ENCODE measurements at places on chromosomes 2 and 18. TPM values are rescaled to one million over a fixed set of nuclear protein-coding genes. Genes with fewer than 3 reads are reported as not detected.

The IRS1 gene
- 6.4 TPM for total RNA-seq

The CTAGE1 gene
- total RNA-seq = not detected

The CCDC102B gene
- total RNA-seq = 2.6 TPM

The AGXT gene
- not detected for total RNA-seq

The RASGRP3 gene
- total RNA-seq = 6.7 TPM

The COLEC12 gene
- total RNA-seq = 2.6 TPM

The RMDN2 gene
- total RNA-seq = 7.4 TPM

The WDR54 gene
- 62.2 TPM for total RNA-seq

DNA sequence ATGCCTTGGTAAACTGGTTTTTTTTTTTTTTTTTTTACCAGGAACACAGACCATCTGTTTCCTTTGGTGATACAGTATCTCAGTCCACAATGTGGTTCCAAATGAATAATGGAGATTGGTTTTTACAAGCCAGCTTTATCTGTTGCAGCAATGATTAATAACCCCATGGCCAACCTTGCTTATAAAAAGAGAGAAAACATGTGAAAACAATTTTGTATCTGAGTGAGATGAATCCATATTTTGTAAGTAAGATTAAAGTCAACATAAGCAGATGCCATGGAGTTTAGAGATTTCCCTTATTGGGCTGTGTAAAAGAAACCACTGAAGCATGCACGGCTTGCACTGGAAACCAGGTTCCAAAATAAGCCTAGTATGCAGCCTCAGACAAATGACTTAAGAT is 108.6 kb upstream of the CNTNAP5 start:
- no peak for DNase-seq

DNA sequence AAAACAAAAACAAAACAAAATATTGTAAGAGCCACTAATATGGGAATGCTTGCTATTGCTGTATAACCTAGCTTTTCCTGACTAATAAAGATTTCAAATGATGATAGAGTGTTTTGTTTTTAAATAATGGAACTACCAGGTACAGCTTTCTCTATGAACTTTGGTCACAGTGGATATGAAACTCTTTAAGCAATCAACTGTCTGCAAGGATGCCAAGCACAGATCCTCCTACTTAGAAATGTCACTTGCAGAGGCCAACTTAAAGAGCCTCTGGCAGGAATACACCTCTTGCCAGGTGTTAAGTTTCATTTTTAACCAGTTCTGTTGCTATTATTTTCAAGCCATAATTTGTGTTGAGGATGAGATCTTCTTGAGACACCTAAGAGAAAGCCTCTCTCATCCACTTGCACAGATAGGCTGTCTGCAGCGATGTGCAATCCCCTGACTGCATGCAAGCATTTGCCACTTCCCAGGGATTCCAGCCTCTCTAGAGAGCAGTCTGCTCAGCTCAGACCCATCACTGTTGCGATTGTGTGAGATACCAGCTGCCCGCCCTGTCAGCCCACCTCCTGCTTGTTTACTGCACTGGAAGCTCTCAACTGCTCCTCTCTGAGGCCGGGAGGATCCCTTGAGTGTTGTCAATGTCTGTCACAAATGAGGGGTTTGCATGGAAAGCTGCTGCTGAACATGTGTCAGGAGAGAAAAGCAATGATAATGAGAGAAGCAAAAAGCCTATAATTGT is 86.1 kb upstream of the SCG2 start:
- DNase-seq = no peak

DNA sequence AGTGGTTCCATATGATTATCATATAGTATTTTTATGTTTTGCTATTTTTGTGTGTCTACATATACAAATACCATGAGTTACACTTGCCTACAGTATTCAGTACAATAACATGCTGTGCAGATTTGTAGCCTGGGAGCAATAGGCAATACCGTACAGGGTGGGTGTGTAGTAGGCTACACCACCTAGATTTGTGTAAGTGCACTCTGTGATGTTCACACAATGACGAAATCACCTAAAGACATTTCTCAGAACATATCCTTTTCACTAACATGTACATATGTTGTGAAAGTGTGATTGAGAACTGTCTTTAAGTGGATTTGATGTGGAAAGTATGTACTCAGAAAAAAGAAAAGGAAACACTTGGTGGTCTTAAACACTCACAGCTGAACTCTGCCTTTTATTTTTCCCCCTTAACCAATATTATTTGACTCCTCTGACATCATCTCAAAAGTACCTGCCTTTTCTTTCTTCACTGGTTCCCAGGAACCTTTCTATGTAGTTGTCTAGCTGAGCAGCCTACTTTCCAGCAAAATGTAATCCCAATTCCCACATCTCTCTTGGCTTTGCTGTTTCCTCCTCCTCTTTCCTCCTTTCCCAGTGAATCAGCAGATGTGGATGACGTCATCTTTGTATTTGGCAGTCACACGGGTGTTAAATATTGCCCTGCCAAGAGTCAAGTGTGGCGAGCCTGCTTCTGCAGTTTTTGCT is 47.7 kb downstream of the OSBPL6 start:
- peak; percentile 82 for DNase-seq

- DNase-seq = no peak
Observed at GRCh38 chr2:179037807-179038206, 12.1 kb downstream of the CCDC141 start.

- DNase-seq = no peak
Observed at GRCh38 chr2:217047631-217048030, 187.8 kb upstream of the TNP1 start.

DNA sequence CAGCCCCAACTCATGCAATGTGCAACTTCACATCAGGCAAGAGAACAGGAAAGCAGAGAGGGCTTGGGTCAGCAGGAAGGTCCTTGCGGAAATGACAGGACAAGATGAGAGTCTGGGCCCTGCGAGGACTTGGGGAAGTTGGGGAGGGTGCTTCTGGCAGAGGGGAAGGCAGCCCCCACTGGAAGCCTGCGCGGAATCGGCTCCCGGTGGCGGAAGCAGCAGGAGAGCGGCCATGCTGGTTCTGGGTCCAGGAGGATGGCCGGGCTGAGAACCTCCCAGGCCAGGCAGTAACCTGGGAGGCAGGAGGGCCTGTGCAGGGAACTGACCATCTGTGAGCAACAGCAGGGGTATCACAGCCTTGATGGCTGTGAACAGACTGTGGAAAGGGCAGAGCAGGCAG is 112.9 kb downstream of the MBP start:
- no peak for DNase-seq

DNA sequence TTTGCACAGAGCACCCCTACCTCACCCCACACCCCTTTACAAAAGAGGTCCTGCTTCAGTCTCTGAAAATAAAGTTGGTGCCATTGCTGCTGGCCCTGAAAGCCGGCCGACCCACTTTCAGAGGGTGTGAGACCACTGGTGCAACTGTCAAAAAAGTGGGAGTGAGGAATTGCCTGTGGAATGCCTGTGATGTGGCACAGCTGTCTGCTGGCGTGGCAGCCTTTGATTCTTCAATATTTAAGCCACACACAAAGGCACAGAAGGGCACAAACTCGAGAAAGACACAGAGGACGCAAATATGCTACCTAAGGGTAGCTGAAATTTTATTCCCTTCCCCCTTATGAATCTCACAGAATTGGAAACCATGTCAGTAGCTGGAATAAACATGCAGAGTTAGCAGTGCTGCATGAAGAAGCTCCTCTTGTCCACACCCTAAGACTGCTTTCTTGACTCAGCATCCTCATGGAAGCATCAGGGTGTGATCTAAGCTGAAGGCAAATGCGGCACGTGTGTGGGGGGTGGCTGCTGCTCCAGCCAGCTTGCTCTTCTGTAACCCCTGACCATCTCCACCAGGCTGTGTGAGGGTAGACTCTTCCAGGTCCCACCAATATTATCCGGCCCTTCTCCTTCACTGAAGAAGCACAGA is 92.3 kb downstream of the CELF4 start:
- no peak for DNase-seq

- DNase-seq = no peak
Observed at GRCh38 chr2:176821350-176821749, 391.2 kb upstream of the HNRNPA3 start.

DNA sequence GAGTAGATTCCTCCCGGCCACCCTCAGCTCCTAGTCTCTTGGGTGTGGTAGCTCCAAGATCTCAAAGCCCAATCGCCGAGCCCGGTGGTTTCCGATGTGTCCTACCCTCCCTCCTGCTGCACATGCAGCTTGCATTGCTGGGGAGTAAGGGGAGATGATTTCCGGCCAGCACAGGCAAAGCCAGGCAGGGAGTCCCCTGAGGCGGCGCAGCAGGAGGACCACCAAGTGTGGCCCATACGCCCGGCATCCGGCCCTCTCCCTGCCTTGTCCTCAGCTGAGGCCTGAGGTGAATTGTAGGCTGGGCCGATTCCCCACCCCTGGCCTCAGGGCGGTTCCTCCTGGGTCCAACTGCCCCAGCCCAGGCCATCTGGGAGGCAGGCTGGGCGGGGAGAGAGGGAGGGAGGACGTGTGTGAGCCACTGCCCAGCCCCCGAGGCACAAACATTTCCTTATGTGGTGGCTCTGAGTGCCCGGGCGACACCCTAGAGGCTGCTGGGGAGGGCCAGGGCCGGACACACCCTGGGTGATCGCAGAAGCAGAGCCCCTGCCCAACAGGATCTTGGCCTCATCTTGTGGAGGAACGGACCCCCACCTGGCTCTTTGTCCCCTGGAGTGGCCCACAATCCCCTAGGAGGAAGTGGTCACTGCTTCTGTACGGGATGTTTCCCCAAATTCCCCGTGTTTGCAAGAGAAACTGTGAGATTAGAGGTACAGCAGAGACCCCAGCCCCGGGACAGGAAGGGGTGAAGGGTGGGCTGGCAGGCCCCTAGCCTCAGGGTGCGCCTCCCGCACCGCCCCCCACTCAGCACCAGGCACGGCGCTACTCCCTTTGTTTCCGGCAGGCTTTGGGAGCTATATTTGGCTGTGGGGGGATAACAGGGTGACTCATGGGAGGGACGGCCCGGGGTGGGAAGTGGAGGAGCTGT is 41.9 kb upstream of the PTMA start:
- peak; percentile 94 for DNase-seq

DNA sequence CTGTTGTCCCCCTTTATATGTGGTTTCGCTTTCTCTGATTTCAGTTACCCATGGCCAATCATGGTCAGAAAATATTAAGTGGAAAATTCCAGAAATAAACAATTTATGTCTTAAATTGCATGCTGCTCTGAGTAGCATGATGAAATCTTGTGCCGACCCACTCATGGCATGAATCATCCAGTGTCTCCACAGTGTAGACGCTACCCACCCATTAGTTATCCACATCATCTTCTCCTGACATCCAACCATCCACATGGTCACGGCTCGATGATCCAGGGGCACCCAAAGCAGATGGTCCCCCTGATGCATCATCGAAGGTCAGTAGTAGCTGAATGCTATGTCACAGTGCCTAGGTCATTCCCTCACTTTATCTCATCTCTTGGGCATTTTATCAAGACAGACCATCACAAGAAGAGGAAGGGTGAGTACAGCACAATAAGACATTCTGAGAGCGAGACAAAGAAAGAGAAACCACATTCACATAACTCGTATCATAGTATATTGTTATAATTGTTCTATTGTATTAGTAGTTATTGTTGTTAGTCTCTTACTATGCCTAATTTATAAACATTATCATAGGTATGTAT is 44.1 kb upstream of the ACKR3 start:
- no peak for DNase-seq

Data from Daoy (cell line).